ENCODE measurements at places on chromosomes 11 and 22.

DNA sequence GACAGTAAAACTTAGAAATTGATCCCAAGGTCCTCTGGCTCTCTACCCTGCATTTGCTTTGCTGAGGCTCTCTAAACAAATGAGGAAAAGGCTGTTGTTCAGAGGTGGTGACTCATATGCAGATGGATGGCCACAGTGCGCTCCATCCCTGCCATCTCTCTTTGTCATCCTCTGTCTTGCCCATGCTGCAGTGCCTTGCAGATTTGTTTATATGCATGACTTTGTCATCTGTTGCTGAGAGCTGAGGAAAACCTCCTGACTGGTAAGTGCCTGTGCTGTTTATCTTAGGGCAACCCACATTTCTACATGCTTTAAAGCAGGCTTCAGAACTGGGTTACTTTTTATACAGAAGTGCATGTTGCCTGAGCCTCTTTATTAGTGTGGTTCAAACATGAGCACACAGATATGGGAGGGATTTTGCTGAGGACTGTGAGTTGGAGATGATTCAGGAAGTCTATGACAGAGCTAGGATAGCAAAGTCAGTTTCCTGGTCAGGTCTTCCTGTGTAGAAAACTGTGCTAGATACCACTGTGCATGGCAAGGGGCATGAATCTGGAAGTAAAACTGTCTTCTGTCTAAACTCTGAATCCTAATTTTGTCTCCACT lies 57.4 kb downstream of the JAM3 start:
- DNase-seq: peak; percentile 91

- DNase-seq: no peak
Measured at GRCh38 chr11:80031014-80031600, 590.3 kb upstream of the TENM4 start.

DNA sequence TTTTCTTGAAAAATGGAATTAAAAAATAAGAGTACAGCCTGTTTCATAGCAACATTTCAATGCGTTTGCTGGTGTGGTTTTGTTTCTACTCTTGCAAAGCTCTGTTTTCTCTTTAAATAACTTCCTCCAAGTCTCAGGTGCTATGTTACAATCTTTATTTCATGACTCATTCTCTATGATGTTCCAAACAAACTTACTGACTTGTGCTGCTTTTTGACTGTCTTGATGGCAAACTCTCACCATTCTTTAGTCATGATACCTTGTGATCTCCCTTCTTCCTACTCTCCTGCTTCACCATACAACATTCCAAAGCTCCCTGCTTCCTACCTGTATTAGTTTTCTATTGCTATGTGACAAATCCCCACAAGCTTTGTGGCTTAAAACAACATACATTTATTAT lies 166.1 kb downstream of the C11orf91 start:
- DNase-seq: no peak

- DNase-seq: peak; percentile 19
Measured at GRCh38 chr11:16895306-16895705, 118.9 kb downstream of the PLEKHA7 start.

GRCh38 chr11:58629857-58630256 lies 7.4 kb downstream of the CNTF start:
- DNase-seq: peak; percentile 65

GRCh38 chr11:8566613-8567210 lies 27.3 kb downstream of the STK33 start:
- DNase-seq: peak; percentile 59

DNA sequence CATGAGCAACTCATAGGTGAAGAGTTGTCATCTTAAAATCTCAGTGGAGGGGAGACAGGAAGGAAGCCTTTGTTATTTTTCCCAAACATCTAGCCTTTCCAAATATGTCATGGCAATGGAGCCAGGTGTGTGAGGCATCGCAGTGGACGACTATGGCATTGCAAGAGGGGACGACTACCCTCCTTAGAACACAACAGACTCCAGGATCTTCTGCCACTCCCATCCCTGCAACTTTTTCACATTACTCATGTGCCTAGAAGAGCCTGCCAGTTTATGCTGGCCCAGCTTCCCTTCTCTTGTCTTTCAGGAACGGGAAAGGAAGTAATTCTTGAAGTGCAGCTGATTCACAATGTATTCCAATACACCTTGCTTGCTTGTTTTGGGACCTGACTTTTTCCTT lies 1008.4 kb downstream of the OPCML start:
- no peak for DNase-seq

- DNase-seq: no peak
Measured at GRCh38 chr11:134074346-134074745, 5.5 kb downstream of the JAM3 start.

DNA sequence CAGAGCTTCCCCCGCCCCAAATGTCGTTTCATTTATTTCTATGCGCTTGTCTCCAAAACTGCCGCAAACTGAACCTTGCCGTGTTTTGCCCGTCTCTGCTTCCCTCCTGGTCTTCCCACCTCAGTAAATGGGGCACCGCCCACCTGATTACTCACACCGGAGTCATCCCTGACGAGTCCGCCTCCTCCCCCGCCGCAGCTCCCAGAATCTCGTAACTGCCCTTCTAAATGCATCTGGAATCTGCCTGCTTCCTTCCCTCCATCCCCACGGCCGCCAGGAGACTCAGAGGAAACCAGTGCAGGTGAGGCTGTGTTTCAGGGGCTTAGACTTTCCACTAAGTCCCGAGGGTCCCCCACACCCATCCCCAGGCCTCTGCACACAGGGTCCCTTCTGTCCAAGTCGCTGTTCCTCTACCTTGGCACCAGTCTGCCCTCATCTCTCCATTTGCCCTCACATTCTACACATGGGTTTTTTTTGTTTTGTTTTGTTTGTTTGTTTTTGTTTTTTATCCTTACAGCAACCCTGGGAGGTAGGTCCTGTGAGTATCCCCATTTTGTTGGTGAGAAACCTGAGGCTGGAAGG lies 62.6 kb upstream of the PHF21B start:
- DNase-seq: peak; percentile 86

GRCh38 chr22:19800761-19801244 lies 40.2 kb downstream of the TBX1 start:
- peak; percentile 49 for DNase-seq

DNA sequence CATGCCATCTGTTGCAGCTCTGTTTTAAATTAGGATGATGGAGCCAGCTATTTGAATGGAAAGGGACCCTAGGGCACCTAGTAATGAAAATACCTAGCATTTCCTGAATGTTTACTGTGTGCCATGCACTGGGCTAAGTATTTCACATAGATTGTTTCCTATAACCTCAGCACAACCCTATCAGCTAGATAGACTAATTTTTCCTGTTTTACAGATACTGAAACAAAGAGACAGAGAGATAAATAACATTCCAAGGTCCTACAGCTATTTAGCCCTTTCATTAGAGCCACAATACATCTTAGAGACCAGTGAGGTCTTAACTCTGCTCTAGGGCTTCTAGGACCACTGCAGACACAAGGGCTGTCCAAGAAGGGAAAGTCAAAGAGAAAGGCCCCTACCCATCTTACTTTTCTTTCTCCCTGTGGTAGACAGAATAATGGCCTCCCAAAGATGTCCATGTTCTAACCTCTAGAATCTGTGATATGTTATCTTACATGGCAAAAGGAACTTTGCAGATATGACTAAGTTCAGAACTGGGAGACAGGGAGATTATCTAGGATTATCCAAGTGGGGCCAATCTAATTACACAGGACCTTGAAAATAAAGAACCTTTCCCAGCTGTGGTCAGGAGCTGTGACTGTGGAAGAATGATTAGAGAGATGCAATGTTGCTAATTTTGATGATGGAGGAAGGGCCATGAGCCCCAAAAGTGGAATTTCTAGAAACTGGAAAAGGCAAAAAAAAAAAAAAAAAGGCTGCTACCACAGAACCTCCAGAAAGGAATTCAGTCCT lies 157.0 kb downstream of the CCDC34 start:
- DNase-seq: no peak

DNA sequence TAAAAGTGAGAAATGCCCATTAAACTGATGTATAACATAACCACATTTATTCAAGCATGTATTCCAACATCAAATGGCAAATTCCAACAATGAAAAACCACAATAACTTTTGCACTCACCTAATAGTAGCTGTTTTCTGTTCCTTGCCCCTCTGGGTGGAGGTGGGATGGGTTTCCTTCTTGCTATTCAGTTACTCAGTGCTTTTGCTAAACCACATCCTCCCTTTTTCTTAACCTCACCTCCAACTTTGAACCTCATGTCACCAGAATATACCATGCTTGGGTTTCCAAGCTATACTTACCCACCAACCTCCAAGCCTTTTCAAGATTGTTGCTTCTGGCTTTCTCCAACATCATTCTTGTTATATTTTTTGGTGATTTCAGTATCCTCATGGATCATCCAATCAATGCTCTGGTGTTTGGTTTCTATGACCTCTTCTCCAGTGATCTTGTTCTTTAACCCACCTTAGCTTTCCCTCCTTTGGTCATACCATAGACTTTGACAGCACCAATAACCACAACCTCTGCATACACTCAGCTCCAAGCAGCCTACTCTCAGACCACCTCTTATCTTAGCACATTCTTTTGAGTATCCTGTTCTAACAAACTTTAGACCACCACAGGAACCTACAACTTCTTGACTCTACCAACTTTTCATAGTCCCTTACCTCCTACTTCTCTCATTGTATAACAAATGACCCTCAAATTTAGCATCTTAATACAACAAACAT lies 3.2 kb upstream of the CCDC15 start:
- no peak for DNase-seq

GRCh38 chr11:120248551-120249278 lies 8.8 kb downstream of the POU2F3 start:
- peak; percentile 49 for DNase-seq

DNA sequence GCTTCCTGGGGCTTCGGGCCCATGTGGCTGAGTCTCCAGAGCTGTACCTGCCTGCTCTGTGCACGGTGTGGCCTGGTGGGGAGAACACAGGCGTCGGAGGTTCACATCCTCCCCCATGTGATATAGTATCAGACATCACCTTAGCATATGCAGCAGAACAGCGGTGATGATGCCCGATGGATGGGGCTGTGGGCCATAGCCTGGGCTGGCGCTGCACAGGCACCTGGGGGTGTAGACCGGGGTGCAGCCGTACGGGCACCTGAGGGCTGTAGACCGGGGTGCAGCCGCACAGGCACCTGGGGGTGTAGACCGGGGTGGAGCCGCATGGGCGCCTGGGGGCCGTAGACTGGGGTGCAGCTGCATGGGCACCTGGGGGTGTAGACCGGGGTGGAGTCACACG lies 29.2 kb downstream of the NADSYN1 start:
- no peak for DNase-seq

DNA sequence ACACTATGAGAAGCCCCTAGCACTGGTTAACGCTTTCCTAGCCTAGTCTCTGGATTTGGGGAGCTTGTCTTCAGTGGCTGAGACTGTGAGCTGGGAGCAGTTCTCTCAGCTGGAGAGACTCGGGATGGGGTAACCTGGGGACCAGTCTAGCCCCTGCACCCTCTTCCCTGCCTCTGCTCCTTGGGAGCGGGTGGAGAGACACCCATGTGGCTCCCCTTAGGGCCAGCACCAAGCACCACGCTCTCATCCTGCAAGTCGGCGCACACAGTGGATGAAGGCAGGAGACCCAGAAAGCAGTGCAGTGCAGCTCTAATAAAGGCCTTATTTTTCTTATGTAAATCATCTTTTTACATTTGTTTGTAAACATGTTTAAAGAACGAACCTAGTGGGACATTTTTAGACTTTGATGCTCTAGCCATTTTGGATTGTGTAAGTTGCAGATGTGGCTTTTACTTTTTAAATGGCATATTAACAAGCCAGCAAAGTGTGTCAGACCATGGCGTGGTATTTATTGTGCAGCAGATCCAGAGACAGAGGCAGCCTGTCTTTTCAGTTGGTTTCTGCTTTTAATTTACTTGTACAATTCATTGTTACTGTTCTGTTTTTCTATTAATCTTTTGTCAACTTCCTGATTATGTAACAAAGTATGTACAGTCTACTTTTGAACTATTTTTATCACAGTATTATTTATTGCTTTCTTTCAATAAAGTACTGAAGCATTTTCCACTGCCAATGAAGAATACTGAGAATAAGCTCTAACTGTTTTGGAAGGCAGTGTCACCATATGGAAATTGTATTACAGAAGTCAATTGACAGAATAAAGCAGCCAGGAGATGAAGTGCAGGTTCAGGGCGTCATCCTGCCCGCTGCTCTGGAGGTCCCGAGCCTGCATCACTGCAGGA lies 14.4 kb upstream of the CTTN start:
- no peak for DNase-seq

- DNase-seq: peak; percentile 58
Measured at GRCh38 chr11:128686745-128687177, 7.1 kb upstream of the FLI1 start.

DNA sequence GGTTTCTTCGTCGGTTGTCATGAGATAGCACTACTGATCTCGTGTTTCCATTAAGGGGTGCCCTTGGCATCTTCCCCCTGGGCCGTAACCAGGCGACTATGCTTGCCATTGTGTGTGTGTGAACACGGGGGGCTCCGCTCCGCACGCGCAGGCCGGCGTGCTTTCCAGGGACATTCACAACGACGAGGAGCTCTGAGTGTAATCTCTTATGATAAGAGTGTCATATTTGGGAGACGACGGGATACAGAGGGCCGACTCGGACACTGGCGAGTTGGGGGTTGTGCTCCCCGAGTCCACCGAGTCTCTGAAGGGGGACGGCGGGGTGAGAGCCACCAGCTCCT lies 170.9 kb upstream of the CTSC start:
- DNase-seq: no peak

- DNase-seq: no peak
Measured at GRCh38 chr11:1411301-1411700, 21.6 kb downstream of the BRSK2 start.

- DNase-seq: peak; percentile 85
Measured at GRCh38 chr22:42969348-42969975, 45.5 kb downstream of the PACSIN2 start.

GRCh38 chr11:2980168-2980840 lies 11.8 kb downstream of the NAP1L4 start:
- DNase-seq: no peak

DNA sequence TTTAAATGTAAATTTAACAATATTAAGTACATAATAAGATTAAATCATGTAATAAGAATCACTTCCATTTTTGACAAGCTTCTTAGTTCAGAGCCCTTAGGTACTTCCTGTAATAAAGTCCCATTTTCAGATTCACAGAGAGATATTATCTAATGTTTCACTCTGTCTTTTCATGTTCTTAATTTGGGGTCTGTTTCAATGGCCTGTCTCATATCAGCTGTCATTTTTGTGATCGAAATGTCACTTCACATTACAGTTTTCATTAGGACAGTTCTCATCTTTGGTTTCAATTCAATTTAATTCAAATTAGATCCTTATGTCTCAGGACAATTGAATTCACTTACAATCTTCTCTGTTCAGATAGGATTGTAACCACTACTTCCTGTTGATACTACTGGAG lies 22.6 kb upstream of the OLFML1 start:
- DNase-seq: no peak

- no peak for DNase-seq
Measured at GRCh38 chr11:2261436-2262230, 8.8 kb downstream of the ASCL2 start.

All from EL (cell line).